IPS-NIHi11 (cell line): ENCODE measurements at places on chromosomes 12 and 14.
A peak's percentile ranks its signal among the peaks of the same experiment; 100 is the strongest.

DNA sequence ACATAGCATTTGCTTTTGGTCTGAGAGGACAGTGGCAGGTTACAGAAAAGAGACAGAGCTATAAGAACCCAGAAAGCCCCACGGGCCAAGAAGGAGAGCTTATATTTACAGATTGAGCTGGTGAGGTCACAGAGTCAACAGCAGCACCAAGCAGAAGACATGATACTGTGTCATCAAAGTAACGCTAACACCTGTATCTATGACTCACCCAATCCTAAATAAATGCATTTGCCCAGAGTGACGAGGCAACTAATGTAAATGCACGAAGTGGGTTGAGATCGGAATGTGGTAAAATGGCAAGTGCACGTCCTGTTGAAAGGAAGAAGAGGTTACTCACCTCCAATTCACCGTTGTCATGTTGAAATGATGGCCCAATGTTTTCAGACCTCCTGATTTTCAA is 6.7 kb upstream of the CD163L1 start:
- no peak for DNase-seq

- peak; percentile 90 for DNase-seq
Measured at GRCh38 chr12:113097716-113098440, 37.7 kb downstream of the RASAL1 start.

- peak; percentile 66 for DNase-seq
Measured at GRCh38 chr12:50986966-50987737, 34.8 kb downstream of the HIGD1C start.

DNA sequence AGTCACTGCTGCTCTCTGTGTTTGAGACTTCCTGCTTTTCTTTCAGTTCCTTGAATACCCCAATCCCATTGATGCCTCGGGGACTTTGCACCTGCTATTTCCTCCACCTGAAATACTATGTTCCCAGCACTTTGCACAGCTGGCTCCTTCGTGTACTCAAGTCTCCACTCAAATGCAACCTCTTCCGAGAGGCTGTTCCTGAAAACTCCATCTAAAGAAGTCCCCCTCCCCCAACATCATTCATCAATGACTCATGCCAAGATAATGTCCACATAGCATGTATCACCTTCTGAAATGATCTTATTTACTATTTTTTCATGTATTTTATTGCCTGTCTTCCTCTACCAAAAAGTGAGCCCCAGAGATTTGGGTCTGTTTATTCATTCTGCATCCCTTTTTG is 48.6 kb downstream of the HSPB8 start:
- no peak for DNase-seq

- DNase-seq: no peak
Measured at GRCh38 chr12:47754881-47755280, 3.8 kb downstream of the RAPGEF3 start.

- DNase-seq: no peak
Measured at GRCh38 chr14:74507840-74508239, 14.3 kb downstream of the ISCA2 start.

DNA sequence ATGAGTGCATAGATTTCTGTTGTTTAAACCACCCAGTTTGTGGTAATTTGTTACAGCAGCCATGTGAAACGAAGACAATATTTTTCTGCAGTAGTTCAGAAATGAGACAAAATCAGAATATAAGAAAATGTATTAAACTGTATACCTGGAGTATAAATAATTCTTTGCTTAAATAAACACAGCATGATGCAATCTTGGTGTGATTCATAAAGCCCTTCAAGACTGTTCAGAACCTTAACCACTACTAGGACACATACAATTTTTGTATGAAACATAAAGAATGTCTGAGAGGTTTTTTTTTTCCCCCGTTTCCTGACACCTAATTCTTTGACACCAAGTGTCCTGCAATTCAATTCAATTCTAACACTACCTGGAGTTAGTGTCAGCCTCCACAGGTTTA is 10.5 kb downstream of the C12orf75 start:
- DNase-seq: no peak

GRCh38 chr14:22812744-22813143 is 2.5 kb downstream of the SLC7A7 start:
- peak; percentile 67 for DNase-seq

DNA sequence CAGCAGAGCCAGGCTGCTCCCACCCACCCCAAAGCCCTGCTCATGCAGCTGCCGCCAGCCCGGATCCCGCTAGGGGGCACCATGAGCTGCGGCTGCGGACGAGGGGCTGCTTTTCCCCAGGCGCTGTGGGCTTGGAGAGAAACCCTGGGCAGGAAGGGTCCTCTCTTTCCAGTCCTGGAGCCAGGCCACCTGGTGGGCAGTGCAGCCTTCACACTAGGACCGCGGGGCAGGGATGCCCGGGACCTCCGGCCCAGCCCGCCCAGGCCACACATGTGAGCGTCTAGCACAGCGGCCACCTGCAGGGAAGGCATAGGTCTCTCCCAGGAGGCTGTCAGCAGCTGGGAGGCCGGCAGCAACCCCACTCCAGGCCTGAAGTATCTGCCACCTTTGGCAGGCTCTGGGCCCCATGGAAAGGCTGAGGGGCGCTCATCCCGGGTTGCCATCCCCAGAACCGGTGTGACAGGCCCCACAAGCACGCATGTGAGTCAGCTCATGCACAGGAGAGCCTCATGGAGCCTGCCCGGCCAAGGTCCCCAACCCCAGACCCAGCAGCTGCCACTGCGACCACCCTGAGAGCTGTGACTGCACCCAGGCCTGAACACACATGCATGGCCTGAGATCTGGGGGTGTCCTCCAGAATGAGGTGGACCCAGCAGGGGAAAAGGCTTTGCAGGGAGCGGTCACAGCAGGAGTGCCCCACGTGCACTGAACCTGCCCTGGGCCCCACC is 280.0 kb upstream of the RTL1 start:
- peak; percentile 90 for DNase-seq

DNA sequence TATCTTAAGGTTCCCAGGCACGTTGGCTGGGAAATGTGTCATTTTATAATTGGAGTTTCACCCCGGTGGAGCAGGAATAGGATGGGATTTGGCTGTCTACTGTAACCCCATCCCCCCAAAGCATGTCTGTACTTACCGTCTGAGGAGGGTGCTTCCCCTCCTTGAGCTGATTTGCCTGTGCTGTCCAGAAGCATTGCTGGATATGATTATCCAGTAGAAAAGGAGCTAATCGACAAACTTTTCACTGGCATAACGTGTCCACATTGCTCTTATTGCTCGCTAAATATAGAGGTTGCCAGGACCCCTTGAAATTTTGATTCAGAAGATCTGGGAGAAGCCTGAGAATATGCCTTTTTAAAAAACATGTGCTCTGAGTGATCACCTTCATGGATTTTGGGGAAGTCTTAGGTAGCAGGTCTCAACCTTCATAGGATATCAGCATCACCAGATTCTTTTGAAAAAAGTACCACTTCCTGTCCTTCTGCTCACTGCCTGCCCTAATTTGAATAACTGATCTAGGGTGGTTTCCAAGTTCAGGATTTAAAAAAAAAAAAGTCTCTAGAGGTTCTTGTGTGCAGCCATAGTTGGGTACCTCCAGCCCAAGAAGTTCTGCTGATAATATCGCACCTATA is 80.4 kb upstream of the KCNA1 start:
- DNase-seq: no peak

GRCh38 chr12:4240161-4240783 is 33.3 kb upstream of the CCND2 start:
- no peak for DNase-seq

GRCh38 chr14:35385042-35385839 is 19.3 kb downstream of the NFKBIA start:
- peak; percentile 71 for DNase-seq

- DNase-seq: peak; percentile 31
Measured at GRCh38 chr12:52496054-52496453, 3.0 kb upstream of the KRT6A start.

- DNase-seq: no peak
Measured at GRCh38 chr12:80183939-80184338, 84.6 kb downstream of the OTOGL start.

GRCh38 chr12:82210882-82211281 is 147.3 kb downstream of the CCDC59 start:
- DNase-seq: no peak

GRCh38 chr14:64775081-64775777 is 71.0 kb downstream of the PLEKHG3 start:
- no peak for DNase-seq

DNA sequence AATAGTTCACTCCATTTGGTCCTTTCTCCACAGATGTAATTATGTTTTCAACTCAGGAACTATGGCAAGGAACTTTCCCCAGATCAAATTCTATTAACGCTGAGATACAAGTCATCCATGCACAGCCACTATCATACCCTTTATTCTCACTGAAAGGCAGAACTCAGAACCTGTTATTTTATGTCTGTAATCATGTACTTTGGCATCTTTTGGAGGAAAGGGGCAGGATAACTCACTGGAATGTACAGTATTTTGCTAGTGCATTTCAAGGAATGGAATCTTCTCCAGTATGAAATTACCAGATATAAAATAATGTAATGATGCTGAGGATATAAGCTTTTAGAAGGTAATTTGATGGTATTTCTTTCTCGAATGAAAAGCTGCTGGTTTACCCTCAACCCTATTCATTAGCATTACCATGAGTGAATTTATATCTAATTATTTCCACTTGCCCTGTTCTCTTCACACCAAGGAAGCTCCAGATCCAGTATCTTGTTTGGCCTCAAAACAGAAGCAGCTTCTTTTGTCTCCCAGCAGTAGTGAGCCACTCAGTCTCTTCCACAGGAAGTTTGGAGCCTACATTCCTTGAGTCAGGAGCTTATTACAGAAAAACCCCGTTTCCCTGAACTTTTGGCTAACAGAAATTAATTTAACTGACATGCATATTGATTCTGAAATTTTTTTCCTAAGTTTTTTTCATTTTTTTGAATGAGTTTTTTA is 10.0 kb upstream of the AMHR2 start:
- DNase-seq: no peak

DNA sequence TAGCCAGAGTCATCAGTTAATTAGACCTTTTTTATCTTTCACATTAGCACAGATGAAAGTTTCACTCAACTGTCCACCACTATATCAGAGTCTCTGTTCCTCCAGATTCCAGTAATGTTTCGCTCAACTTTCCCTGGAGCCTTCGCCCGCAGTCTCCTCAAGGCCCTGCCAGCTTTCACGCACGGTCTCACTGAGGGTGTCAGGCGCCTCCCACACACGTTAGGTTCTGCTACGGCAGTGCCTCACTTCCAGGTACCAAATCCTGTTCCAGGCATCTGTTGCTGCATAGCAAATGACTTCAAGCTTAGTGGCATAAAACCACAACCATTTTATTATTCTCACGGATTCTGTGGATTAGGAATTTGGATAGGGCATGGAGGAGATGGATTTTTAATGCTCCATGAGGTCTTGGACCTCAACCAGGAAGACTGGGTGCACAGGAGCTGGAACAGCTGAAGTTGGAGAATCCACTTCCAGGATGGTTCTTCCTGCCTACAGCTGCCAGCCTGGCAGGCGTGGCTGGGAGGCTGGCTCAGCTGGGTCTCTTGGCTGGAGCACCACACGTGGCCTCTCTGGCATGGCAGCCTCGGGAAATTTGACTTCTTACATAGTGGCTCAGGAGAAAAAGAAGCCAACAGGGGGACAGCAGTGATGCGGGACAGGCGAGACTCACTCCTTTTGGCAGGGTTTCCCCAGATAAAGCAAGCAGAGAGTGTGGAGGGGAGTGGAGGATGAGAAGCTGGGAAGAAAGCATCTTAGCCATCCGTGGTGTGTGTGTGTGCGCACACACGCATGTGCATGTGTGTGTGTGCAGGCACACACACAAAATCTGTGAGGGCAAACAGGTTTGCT is 21.3 kb upstream of the BCDIN3D start:
- no peak for DNase-seq

DNA sequence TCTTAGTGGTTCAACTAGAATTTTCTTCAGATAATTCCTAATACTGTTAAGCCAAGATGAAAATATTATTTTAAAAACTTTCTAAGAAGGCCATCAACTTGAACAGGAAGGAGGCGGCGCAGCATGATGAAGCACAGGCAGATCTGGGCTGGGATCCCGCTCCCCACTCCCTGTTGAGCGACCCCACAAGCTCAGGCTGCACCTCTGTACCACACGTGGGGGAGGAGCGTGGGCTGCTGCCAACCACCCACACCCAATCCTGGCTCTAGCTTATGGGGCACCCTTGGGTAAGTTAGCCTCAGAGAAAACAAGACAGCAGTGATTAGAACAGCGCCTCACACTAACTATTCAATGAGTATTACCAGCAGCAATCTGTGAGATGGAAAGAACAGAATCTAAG is 6.0 kb downstream of the MTERF2 start:
- no peak for DNase-seq

- no peak for DNase-seq
Measured at GRCh38 chr12:131355361-131356245, 355.3 kb upstream of the SFSWAP start.

DNA sequence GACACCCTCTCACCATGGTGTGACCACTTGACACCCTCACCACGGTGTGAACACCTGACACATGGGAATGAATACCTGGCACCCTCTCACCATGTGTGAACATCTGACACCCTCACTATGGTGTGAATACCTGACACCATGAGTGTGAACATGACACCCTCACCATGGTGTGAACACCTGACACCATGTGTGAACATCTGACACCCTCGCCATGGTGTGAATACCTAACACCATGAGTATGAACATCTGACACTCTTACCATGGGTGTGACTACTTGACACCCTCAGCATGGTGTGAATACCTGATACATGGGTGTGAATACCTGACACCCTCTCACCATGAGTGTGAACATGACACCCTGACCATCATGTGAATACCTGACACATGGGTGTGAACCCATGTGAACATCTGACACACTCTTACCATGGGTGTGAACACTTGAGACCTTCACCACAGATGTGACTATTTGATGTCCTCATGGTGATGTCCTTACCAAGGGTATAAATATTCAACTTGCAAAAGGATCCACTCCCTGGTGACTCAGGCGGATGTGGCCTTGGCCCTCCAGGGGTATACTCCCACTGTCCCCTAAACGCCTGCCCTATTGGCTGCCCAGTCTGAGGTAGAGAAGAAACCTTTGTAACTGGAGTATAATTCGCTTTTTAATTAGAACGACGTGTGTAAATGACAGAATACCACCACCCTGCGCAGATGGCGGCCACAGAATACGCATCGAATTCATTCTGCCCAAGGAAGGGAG is 29.1 kb downstream of the RFLNA start:
- DNase-seq: no peak

GRCh38 chr14:61388173-61388975 is 67.0 kb downstream of the PRKCH start:
- DNase-seq: no peak

DNA sequence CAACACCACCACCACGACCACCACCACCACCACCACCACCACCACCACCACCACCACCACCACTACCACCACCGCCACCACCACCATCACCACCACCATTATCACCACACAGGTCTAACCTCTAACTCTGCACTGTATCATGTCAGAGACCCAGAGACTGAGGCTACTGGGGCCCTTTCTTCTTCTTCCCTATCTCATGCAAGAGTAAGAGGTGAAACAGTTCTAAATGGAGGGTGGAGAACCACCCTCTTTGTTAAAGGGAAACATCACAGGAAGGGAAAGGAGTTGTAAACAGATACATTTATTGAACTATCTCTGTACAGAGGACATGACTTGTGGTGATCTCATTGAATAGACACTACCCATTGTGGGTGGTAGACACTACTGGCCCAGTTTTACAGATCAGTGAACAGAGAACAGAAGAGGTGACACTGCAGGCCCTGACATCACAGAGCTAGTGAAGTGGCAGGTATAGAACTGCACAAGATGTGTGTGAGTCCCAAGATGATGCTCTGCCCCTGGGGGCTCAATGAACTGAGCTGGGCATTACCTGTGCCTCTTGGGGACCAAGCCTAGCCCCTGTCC is 91.6 kb downstream of the FOXN3 start:
- no peak for DNase-seq

GRCh38 chr12:69657376-69658137 is 41.5 kb downstream of the BEST3 start:
- peak; percentile 64 for DNase-seq
